ENCODE measurements at places on chromosomes 1 and 21.

DNA sequence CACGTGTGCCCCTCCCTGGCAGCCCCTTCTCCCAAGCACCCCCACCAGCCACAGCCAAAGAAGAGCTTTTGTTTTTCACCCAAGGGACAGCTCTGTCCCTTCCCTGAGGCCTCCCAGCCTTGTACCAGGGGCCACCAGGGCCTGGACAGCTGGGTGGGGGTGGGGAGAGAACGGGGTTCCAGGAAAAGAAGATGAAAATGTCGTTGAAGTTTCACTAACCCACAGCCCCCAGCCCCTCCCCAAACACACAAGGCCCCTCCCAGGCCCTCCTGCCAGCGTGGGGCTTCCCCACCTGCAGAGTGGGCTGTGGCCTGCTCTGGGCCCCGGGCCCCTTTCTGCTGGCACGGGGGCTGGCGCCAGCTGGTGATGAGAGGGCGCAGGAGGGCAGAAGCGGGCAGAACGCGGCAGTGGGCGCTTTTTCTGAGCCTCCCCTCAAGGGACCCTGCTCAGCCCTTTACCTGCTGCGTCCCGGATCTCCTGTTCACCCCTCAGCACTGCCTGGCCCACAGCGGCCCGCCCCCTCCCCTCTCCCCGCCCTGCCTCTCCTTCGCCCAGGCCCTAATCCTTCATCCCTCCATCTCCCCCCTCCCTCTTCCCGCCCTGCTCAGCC lies 5.5 kb upstream of the ANKRD65 start:
- DNase-seq, result no peak

- DNase-seq, result no peak
Observed at GRCh38 chr1:9849691-9850441, 26.1 kb upstream of the CLSTN1 start.

GRCh38 chr1:215146240-215146975 lies 63.9 kb downstream of the KCNK2 start:
- DNase-seq, result peak; percentile 12

DNA sequence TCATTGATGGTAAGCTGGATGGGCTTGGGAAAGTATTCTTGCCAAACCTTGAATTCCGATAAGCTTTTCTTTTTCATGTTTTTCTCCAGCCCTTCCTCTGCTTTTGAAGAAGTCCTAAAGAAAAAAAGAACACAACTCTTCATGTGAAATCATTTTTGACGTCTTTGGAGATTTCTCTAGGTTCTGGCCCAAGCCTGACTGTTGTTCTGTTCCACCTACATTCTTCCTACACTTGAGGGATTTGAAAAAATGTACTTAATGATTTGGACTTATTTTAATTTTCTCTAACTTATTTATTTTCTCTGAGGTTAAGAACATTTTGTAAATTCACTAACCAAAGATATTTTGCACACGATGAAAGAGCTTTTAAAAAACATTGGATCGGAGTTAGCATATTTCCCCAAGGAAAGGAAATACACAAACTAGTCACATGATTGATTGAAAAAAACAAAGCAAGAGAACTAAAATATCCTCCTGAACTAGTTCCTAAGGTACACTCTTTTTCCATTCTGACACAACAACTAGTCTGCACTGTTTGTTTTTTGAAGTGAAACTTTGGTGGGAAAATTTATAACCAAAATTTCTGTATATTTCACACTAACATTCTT lies 82.3 kb downstream of the LTN1 start:
- no peak for DNase-seq

- no peak for DNase-seq
Observed at GRCh38 chr1:44646261-44647110, 27.8 kb downstream of the TMEM53 start.
